Activated CD8-positive, alpha-beta T cell treated with anti-CD3 and anti-CD28 coated beads for 36 hours (primary cell): ENCODE measurements at places on chromosomes 4 and X. TPM values are rescaled to one million over a fixed set of nuclear protein-coding genes. Genes with fewer than 3 reads are reported as not detected.
A peak's percentile ranks its signal among the peaks of the same experiment; 100 is the strongest.

DNA sequence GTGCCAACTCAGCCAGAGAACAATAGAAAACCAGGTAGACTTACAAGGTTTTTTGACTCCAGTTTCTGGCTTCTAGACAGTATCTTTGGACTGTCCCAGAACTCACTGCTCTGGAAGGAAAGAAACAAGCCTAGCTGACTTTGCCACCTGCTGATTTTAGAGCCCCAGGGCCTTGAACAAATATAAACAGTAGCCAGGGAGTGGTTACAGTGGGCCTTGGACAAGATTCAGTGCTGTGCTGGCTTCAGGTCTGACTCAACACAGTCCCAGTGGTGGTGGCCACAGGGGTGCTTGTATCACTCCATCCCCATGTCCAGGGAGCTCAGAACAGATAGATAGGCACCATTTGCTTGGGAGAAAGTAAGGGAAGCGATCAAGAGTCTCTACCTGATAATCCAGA lies 694.1 kb upstream of the ADGRL3 start:
- H3K27me3 ChIP-seq, result no peaks in the 10 kb centered on the region
- H3K4me3 ChIP-seq, result no peak overlapping the region
- H3K4me1 ChIP-seq, result no peaks in the 10 kb centered on the region
- H3K36me3 ChIP-seq, result no peaks in the 10 kb centered on the region
- no peak overlapping the region for H3K27ac ChIP-seq

DNA sequence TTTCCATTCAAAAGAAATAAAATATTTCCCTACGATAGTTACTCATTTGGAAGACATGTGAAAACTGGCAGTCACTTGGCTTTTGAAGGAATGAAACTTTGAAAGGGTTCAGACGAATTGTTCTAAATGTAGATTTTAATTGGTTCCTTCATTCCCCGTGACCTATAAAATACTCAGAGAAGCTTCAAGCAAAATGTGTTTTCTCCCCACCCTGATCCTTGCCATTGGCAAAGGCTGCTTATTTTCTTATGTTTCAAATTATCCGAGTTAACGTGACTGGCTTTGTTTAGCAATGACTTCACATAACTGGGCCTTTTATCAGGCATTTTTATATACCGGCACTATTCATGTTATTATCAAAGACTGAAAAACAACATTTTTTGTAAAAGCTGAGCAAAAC lies 204.1 kb upstream of the NEIL3 start:
- H3K4me1 ChIP-seq, result no peaks in the 10 kb centered on the region
- no peak overlapping the region for H3K27ac ChIP-seq
- no peaks in the 10 kb centered on the region for H3K27me3 ChIP-seq
- no peak overlapping the region for H3K4me3 ChIP-seq

EMCN gene
- not detected for total RNA-seq

DNA sequence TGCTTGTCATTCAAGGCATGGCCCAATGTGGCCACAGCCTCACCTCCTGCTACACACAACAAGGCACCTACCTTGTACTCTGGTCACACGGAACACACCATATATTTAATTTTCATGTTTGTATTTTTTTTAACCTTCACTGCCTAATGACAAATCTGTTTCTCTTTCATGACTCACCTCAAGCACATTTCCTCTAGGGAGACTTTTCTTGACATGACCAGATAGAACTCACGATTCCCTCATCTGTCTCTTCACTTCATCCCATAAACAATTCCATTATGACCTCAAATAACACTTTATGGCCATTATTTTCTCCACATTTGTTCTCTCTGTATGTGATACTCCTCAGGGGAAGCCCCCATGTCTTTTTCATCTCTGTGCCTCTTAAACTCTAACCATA lies 11.1 kb downstream of the DRP2 start:
- H3K4me1 ChIP-seq, result no peaks in the 10 kb centered on the region
- H3K27me3 ChIP-seq, result peaks cover 2% of the 10 kb centered on the region
- no peaks in the 10 kb centered on the region for H3K36me3 ChIP-seq

- no peaks in the 10 kb centered on the region for H3K27me3 ChIP-seq
- no peaks in the 10 kb centered on the region for H3K36me3 ChIP-seq
- H3K27ac ChIP-seq, result no peak overlapping the region
- no peaks in the 10 kb centered on the region for H3K4me1 ChIP-seq
- DNase-seq, result no peak
- no peak overlapping the region for H3K4me3 ChIP-seq
Measured at GRCh38 chr4:139253713-139254112, 26.3 kb downstream of the MGARP start.

DNA sequence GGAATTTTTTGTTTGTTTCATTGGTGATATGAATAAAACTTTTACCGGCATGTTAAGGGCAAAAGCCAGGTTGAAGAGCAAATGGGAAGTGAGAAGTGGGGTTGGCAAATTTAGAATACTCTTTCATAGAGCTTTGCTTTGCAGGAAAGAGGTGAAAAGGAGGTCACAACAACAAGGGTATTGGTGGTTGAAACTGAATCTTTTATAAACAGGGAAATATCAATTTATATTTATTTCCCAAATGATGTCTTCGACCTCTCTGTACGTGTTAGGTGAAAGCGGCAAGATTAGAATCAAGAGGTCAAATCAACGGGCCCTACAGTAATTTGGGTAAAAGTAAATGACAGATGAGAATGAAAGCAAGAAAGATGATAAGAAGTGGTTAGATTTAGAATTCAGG lies 3.4 kb downstream of the SMR3A start:
- DNase-seq, result no peak
- H3K27ac ChIP-seq, result no peak overlapping the region
- no peaks in the 10 kb centered on the region for H3K36me3 ChIP-seq
- H3K27me3 ChIP-seq, result no peaks in the 10 kb centered on the region
- no peak overlapping the region for H3K4me3 ChIP-seq

- no peaks in the 10 kb centered on the region for H3K27me3 ChIP-seq
- H3K4me3 ChIP-seq, result no peak overlapping the region
- no peaks in the 10 kb centered on the region for H3K36me3 ChIP-seq
Measured at GRCh38 chrX:150211988-150212387, 151.1 kb upstream of the MAMLD1 start.

DNA sequence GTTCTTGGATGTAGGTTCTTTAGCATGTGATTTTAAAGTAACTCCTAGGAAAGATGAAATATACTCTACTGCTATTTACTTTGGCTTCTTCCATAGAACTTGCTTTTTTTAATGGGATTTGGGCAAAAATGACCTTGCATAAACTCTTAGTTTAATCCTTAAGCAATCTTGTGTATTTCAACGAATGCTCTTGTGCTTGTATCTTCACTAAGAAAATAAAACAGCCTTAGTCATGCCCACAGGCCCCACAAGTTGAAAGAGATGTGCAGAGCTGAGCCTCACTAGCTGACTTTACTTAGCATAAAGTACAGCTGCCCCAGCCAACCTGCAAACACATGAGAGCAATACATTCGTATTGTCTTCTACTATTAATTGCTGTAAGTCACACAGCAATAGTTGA lies 1609.2 kb downstream of the STIM2 start:
- H3K4me3 ChIP-seq, result no peak overlapping the region
- H3K27me3 ChIP-seq, result no peaks in the 10 kb centered on the region
- no peak for DNase-seq
- no peak overlapping the region for H3K27ac ChIP-seq
- H3K4me1 ChIP-seq, result no peaks in the 10 kb centered on the region
- H3K36me3 ChIP-seq, result no peaks in the 10 kb centered on the region

CCSER1 gene
- not detected for total RNA-seq

RHOXF2B gene
- not detected for total RNA-seq

- H3K4me1 ChIP-seq, result no peaks in the 10 kb centered on the region
- no peak for DNase-seq
- H3K27ac ChIP-seq, result no peak overlapping the region
- no peaks in the 10 kb centered on the region for H3K36me3 ChIP-seq
Measured at GRCh38 chrX:69995362-69996112, 54.2 kb downstream of the AWAT2 start.

C4orf50 gene
- 0.07 TPM for total RNA-seq

FREM3 gene
- not detected for total RNA-seq

SLC6A8 gene
- total RNA-seq, result 2.5 TPM

TLR1 gene
- total RNA-seq, result 1.5 TPM

P2RY4 gene
- not detected for total RNA-seq

STAP1 gene
- total RNA-seq, result 3.0 TPM

DNA sequence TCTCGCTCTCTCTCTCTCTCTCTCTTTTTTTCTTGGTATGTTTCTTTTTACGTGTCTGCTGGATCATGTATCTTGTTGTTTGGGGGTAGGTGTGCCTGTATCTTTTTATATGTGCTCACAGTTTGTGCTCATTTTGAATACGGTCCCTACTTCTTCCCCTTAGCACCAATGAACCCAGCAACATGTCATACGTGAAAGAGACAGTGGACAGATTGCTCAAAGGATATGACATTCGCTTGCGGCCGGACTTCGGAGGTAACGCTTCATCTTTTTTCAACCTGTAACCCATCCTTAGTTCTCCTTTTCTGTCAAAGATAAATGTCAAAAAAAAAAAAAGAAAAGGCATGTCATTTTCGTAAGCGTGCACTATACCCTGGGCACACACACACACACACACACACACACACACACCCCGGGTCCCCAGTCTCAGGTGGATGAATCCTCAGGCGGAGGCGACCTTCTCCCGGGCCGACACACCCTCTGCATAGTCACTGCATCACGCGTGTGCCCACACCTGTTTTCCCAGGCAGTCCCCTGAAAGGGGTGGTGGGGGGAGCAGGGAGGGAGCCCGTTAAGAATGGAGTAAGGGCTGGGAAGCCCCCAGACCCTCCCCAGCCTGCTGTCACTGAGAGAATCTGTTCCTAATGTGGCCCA lies 511 bp downstream of the GABRB1 start:
- no peaks in the 10 kb centered on the region for H3K36me3 ChIP-seq
- H3K27ac ChIP-seq, result no peak overlapping the region

SHOX gene
- not detected for total RNA-seq

FAM184B gene
- total RNA-seq, result not detected

GRCh38 chr4:163666332-163666873 lies 171.9 kb downstream of the TMA16 start:
- no peak overlapping the region for H3K4me3 ChIP-seq
- no peak overlapping the region for H3K27ac ChIP-seq
- no peaks in the 10 kb centered on the region for H3K27me3 ChIP-seq
- DNase-seq, result no peak
- peaks cover 20% of the 10 kb centered on the region for H3K4me1 ChIP-seq
- no peaks in the 10 kb centered on the region for H3K36me3 ChIP-seq

DNA sequence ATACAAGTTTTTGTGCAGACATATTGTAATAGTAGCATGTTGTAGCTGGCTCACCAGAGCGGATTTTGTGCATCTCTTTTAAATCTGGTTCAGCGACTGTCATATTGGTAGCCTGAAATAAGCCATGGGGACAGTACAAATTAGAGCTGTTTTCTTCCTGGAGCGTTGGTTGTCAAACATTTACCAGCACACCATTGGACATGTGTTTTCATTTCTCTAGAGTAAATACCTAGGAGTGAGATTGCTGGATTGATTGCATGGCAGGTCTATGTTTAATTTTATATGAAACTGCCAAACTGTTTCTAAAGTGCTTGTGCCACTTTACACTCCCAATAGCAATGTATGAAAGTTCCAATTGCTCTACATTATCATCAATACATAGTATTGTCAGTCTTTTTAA lies 2.6 kb upstream of the ARAF start:
- H3K4me1 ChIP-seq, result peaks cover 25% of the 10 kb centered on the region
- no peak for DNase-seq
- no peaks in the 10 kb centered on the region for H3K27me3 ChIP-seq

GRCh38 chr4:71188156-71188640 lies 150.6 kb upstream of the SLC4A4 start:
- DNase-seq, result peak; percentile 6
- H3K4me3 ChIP-seq, result peak overlapping the region; percentile 74
- H3K36me3 ChIP-seq, result no peaks in the 10 kb centered on the region
- peaks cover 30% of the 10 kb centered on the region for H3K27me3 ChIP-seq
- peaks cover 23% of the 10 kb centered on the region for H3K4me1 ChIP-seq

- H3K27me3 ChIP-seq, result no peaks in the 10 kb centered on the region
- H3K4me3 ChIP-seq, result no peak overlapping the region
- H3K4me1 ChIP-seq, result peaks cover 4% of the 10 kb centered on the region
Measured at GRCh38 chr4:103032574-103032973, 13.1 kb upstream of the SLC9B1 start.

CPEB2 gene
- total RNA-seq, result 4.1 TPM

GRCh38 chrX:107603429-107604159 lies 24.7 kb upstream of the PRPS1 start:
- no peaks in the 10 kb centered on the region for H3K27me3 ChIP-seq
- H3K27ac ChIP-seq, result no peak overlapping the region
- no peak for DNase-seq
- H3K4me1 ChIP-seq, result no peaks in the 10 kb centered on the region
- no peaks in the 10 kb centered on the region for H3K36me3 ChIP-seq

DNA sequence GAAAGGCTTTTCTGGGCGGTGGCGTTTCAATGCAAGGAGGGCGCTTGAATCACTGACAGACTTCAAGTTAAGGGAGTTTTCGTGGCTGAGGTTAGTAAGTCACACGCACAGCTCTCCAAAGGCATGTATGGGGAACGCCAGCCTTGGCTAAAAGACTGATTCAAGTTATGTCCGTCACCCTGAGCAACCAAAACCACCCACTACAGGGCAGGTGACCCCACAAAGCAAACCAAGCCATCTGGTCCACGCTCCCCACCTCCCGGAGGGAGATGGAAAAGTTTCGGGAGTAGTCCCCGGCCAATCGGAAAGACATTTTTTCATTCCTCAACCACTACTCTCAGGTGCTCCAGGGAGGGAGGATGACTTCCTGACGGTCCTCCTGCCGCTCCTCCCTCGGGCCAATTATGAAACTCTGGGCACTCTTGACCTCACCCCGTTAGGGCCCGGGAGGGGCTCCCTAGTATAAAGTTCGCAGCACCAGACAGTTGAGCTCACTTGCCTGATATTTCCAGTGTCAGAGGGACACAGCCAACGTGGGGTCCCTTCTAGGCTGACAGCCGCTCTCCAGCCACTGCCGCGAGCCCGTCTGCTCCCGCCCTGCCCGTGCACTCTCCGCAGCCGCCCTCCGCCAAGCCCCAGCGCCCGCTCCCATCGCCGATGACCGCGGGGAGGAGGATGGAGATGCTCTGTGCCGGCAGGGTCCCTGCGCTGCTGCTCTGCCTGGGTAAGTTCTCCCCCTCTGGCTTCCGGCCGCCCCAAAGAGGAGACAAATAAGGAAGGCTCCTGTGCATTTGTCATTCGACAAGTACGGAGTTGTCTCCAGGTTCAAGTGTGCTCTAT lies at the start of gene EREG:
EREG (plus strand) TSS at position 494 of the 840 bp plus-strand sequence; CDS start at position 658, 164 bp downstream.
- peak; percentile 32 for DNase-seq
- H3K4me1 ChIP-seq, result peaks cover 10% of the 10 kb centered on the region
- peaks cover 27% of the 10 kb centered on the region for H3K27me3 ChIP-seq
- H3K36me3 ChIP-seq, result no peaks in the 10 kb centered on the region
- H3K27ac ChIP-seq, result no peak within 1 kb of the TSS

OPRPN gene
- not detected for total RNA-seq

SERTM2 gene
- total RNA-seq, result not detected

C1QTNF7 gene
- total RNA-seq, result not detected

DNA sequence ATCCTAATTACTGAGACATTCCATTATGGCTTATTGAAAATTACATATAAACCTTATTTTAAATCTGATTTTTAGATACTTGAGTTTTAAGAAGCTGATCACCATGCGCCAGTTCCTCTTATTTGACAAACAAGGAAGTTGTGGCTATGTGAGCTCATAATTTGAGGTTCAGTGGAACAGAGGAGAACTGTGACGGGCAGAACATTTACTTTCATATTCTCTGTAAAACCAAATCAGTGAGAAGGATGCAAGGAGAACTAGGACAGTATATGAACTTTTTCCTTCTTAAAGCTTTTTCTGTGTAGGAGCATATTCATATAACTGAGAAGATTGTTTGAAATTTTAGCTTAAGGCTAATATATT lies 25.3 kb downstream of the STIM2 start:
- H3K4me1 ChIP-seq, result peaks cover 68% of the 10 kb centered on the region
- no peaks in the 10 kb centered on the region for H3K27me3 ChIP-seq
- peak overlapping the region; percentile 96 for H3K27ac ChIP-seq

GRCh38 chr4:55826986-55827385 lies 7.4 kb downstream of the EXOC1L start:
- peaks cover 19% of the 10 kb centered on the region for H3K27me3 ChIP-seq
- DNase-seq, result no peak
- no peaks in the 10 kb centered on the region for H3K36me3 ChIP-seq
- H3K4me1 ChIP-seq, result no peaks in the 10 kb centered on the region
